Lung (tissue), 17 donors: ENCODE measurements at places on chromosomes 1 and 21. TPM values are rescaled to one million over a fixed set of nuclear protein-coding genes. Genes with fewer than 3 reads are reported as not detected.

DNA sequence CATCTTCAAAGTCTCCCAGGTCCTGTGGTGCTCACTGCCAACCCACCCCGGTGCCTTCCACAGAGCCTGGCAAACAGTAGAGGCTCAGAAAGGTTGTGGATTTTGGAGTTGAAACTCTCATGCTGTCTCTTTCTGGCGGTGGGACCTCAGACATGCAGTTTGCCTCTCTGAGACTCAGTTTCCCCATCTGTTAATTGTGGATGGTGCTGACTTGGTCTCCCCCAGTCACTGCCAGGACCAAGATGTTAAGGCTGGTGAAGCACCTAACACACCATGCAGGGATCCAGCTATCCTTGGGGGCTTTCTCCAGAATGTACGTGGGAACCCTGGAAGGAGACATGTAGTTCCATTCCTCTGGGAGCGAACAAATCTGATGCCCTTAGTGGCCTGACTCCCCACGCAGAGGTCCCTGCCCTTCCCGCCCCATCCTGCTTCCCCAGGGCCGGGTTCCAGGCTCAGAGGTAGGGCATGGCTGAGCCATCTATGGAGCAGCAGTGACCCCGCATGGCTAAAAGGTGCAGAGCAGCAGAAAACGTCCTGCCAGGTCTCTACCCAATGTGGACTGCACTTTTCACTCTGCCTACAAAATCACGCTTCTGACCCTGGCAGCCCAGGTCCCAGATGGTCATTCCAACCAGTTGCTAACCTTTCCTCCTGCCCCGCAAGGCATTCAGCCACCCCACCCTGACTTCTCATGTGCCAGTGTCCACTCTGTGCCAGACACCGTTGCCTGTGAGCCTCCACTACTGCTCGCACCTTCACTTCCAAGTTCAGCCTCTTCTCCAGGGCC is 9.2 kb upstream of the TTC22 start:
- no peaks in the 10 kb centered on the region for H3K27me3 ChIP-seq
- H3K36me3 ChIP-seq: no peaks in the 10 kb centered on the region
- H3K4me1 ChIP-seq: no peaks in the 10 kb centered on the region
- H3K4me3 ChIP-seq: no peak overlapping the region
- H3K27ac ChIP-seq: no peak overlapping the region

DNA sequence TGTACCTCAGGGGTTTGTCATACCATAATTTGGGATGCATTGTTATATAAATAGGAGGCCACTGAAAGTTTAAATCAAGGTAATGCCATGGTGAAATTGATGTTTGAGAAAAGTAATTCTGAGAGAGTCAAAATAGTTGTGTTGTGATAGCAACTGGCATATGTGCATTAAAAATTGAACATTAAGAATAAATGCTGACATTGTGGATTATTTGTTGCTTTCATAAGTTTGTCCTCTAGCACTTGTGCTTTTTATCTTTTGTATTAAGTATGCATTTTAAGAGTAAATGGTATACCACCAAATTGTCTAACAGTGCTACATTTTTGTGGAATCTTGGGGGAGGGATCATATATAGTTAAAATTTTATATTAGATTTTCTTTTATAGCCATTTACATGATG is 275.9 kb upstream of the CACYBP start:
- H3K36me3 ChIP-seq: no peaks in the 10 kb centered on the region
- H3K4me1 ChIP-seq: no peaks in the 10 kb centered on the region
- no peak overlapping the region for H3K4me3 ChIP-seq

GRCh38 chr1:116900471-116901365 is 9.0 kb upstream of the PTGFRN start:
- H3K4me1 ChIP-seq: no peaks in the 10 kb centered on the region
- no peak for DNase-seq
- no peaks in the 10 kb centered on the region for H3K27me3 ChIP-seq

GRCh38 chr21:17597680-17598079 is 15.0 kb downstream of the BTG3 start:
- no peak overlapping the region for H3K27ac ChIP-seq
- H3K4me3 ChIP-seq: no peak overlapping the region
- no peaks in the 10 kb centered on the region for H3K27me3 ChIP-seq
- H3K36me3 ChIP-seq: peaks cover 9% of the 10 kb centered on the region

- no peaks in the 10 kb centered on the region for H3K27me3 ChIP-seq
- no peaks in the 10 kb centered on the region for H3K36me3 ChIP-seq
- H3K4me1 ChIP-seq: peaks cover 7% of the 10 kb centered on the region
- DNase-seq: no peak
- no peak overlapping the region for H3K4me3 ChIP-seq
Observed at GRCh38 chr21:17523007-17523451, 10.2 kb downstream of the CXADR start.

GRCh38 chr1:65788762-65789161 is 3.9 kb upstream of the PDE4B start:
- H3K4me1 ChIP-seq: no peaks in the 10 kb centered on the region
- no peak overlapping the region for H3K4me3 ChIP-seq
- no peak overlapping the region for H3K27ac ChIP-seq
- peaks cover 26% of the 10 kb centered on the region for H3K27me3 ChIP-seq

DNA sequence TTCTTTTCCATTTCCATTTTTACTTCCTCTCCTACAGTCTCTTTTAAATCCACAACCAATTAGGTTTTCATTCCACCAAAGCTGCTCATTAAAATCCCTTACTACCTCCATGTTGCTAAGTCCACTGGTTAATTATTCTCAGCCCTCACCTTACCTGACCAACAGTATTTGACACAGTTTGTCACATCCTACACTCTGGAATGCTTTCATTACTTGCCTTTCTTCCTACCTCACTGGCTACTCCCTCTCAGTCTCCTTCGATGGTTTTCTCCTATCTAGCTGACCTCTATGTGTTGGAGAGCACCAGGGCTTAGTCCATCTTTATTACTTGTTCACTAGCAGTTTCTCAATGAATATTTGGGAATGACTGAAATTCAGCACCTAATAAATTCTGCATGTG is 78.6 kb downstream of the NME7 start:
- no peak overlapping the region for H3K4me3 ChIP-seq
- no peaks in the 10 kb centered on the region for H3K4me1 ChIP-seq
- H3K27me3 ChIP-seq: no peaks in the 10 kb centered on the region
- no peak for DNase-seq
- no peak overlapping the region for H3K27ac ChIP-seq

The TRNP1 gene
- 21.8 TPM for polyA plus RNA-seq

GRCh38 chr1:179079113-179079761 is 2.6 kb upstream of the TOR3A start:
- H3K36me3 ChIP-seq: no peaks in the 10 kb centered on the region
- H3K27ac ChIP-seq: no peak overlapping the region

GRCh38 chr1:45753248-45754037 is 3.0 kb upstream of the IPP start:
- no peak overlapping the region for H3K4me3 ChIP-seq
- H3K27ac ChIP-seq: no peak overlapping the region
- H3K4me1 ChIP-seq: no peaks in the 10 kb centered on the region

GRCh38 chr1:167003711-167004110 is 14.6 kb downstream of the MAEL start:
- no peaks in the 10 kb centered on the region for H3K4me1 ChIP-seq
- no peak for DNase-seq
- no peaks in the 10 kb centered on the region for H3K36me3 ChIP-seq

DNA sequence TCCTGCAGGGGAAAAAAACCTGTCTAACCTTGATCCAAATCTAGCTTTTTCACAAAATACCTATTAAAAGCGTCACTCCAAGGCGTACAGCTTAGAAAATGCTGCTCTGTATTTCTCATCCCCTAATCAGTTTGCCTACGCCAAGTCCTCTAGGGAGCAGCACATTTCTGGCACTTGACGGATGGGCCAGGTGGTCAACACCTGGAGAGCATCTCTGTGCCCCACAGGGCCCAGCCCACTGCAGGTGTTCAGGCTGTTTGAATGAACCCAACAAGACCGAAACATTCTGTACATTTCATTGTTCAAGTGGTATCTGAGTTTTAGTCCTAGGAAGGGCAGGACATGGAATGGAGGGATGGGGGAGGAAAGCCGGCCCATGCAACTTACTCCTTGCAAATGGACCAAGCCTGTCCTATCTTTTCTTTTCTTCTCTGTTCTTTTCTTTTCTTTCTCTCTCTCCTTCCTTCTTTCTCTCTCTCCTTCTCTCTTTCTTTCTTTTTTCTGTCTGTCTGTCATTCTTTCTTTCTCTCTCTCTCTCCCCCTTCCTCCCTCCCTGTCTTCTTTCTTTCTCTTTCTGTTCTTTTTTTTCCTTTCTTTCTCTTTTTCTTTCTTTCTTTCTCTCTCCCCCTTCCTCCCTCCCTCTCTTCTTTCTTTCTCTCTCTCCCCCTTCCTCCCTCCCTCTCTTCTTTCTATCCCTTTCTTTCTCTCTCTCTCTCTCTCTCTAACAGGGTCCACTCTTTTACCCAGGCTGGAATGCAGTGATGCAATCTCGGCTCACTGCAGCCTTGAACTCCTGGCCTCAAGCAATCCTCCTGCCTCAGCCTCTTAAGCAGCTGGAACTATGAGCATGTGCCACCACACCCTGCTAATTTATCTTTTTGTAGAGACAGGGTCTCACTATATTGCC is 29.1 kb downstream of the IGFN1 start:
- H3K36me3 ChIP-seq: no peaks in the 10 kb centered on the region
- no peak overlapping the region for H3K27ac ChIP-seq
- H3K4me1 ChIP-seq: no peaks in the 10 kb centered on the region
- no peaks in the 10 kb centered on the region for H3K27me3 ChIP-seq
- no peak overlapping the region for H3K4me3 ChIP-seq
- no peak for DNase-seq

DNA sequence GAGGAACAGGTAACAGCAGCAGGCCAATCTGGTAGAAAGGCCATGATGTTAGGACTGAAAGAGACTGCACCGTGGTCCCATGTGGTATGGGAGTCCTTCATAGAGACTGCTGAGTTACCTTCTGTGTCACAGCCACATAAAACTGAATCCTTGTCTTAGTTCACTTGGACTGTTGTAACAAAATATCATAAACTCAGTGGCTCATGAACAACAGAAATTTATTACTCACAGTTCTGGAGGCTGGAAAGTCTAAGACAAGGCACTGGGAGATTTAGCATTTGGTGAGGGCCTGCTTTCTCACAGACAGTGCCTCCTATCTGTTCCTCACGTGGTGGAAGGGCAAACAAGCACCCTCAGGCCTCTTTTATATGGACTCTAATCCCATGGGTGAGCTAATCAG is 67.5 kb downstream of the CD2 start:
- no peaks in the 10 kb centered on the region for H3K4me1 ChIP-seq
- no peak overlapping the region for H3K27ac ChIP-seq
- H3K4me3 ChIP-seq: no peak overlapping the region

The RGS1 gene
- polyA plus RNA-seq: 34.1 TPM

DNA sequence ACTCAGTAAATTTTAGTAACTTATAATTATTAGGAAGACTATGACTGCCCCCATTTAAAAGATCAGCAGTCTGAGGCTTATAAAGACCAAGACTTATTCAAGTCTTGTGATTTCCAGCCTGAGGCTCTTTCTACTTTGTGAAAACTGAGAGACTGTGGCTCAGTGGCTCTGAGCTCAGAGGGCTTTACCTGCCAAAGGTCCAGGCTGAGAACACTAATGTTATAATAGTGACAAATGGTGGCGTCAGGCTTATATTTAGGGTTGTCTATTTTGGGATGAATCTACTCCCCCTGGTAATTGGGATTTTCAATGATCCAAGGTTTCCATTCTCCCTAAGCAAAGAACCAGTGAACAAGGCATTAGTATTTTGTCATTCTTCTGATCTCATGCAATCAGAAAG is 42.6 kb upstream of the EPS15 start:
- no peak for DNase-seq
- H3K36me3 ChIP-seq: no peaks in the 10 kb centered on the region
- no peak overlapping the region for H3K27ac ChIP-seq
- no peaks in the 10 kb centered on the region for H3K27me3 ChIP-seq
- no peaks in the 10 kb centered on the region for H3K4me1 ChIP-seq

The LAMB3 gene
- 14.6 TPM for polyA plus RNA-seq

DNA sequence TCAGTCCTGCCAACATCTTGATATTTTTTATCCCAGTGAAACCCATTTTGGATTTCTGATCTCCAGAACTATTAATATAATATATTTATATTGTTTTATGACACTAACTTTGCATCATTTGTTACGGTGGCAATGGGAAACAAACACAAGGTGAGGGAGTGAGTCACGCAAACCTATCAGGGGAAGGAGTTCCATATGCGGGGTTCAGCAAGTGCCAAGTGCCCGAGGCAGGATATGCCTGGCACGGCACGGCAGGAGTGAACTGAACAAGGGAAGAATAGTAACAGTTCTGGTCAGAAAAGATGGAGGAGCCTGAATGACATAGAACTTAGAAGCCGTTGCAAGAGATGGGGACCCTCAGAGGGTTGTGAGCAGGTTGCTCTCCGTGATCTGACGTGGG is 7.7 kb upstream of the IL10RB start:
- no peaks in the 10 kb centered on the region for H3K4me1 ChIP-seq
- H3K27me3 ChIP-seq: no peaks in the 10 kb centered on the region
- H3K4me3 ChIP-seq: no peak overlapping the region

The KCNK2 gene
- polyA plus RNA-seq: 0.05 TPM

DNA sequence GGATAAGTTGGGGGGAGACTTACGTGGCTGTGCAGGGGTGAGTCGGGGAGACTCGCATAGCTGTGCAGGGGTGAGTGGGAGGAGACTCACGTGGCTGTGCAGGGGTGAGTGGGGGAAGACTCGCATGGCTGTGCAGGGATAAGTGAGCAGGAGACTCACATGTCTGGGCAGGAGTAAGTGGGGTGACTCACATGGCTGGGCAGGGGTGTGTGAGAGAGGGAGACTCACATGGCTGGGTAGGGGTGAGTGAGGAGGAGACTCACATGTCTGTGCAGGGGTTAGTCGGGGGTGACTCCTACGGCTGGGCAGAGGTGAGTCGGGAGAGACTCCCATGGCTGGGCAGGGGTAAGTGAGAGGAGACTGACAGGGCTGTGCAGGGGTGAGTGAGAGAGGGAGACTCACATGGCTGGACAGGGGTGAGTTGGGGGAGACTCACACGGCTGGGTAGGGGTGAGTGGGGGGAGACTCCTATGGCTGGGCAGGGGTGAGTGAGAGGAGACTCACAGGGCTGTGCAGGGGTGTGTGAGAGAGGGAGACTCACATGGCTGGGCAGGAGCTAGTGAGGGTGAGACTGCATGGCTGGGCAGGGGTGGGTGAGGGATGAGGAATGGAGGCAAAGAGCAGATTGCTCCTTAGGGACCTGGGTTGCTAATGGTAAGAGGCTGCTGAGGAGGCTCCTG is 56.0 kb upstream of the ABCG1 start:
- H3K4me1 ChIP-seq: peaks cover 8% of the 10 kb centered on the region
- no peak overlapping the region for H3K27ac ChIP-seq
- H3K4me3 ChIP-seq: no peak overlapping the region
- DNase-seq: no peak
- H3K36me3 ChIP-seq: no peaks in the 10 kb centered on the region
- no peaks in the 10 kb centered on the region for H3K27me3 ChIP-seq

The RABGAP1L gene
- polyA plus RNA-seq: 16.0 TPM

The ARMH1 gene
- polyA plus RNA-seq: 35.3 TPM

DNA sequence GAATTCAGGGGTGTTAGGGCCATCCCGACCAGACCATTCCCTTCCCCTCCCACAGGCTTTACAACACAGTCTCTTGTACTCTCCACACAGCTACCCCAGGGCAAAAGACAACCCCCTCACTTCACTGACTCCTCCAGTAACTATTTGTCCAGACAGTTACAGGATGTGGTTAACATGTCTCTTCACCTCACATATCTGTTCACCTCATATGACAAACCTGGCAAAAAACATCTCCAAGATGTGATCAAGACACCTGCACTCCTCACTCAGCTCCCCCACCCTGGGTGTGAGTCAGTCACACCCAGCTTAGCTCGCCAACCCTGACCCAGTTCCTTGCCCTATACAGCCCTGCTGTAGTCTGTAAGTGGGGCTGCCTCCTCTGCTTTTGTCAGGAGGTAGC is 490.5 kb upstream of the CHRM3 start:
- DNase-seq: no peak
- H3K4me3 ChIP-seq: no peak overlapping the region
- no peak overlapping the region for H3K27ac ChIP-seq
- no peaks in the 10 kb centered on the region for H3K27me3 ChIP-seq
- no peaks in the 10 kb centered on the region for H3K4me1 ChIP-seq
